ENCODE measurements at places on chromosomes 12 and 14. TPM values are rescaled to one million over a fixed set of nuclear protein-coding genes. Genes with fewer than 3 reads are reported as not detected.

DNA sequence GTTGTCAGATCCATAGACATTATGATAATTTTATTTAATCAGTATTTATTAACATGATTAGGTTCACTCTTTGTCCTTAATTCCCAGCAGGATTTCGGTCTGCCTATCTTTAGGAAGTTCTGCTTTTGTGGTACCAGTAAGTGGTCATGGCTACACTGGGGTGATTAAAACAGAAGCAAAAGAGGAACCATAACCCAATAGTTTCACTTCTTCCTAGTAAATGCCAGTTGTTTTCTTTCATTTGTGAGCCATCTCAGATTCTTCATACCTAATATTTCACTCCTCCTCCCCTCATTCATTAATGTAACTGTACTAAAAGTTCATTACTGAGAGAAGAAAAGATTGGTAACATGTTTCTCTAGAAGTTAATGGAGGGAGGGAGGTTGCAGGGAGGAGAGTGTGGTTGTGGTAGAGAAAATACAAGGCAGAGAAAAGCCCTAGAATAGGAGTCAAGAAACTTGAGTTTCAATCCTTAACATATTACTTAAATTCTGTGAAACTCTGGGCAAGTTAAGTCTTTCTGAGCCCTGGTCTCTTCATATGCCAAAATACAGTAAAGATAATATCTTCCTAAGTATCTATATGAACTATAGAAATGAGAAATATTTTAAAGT is 101.2 kb downstream of the PEBP1 start:
- no peak for ATAC-seq

- no peak for ATAC-seq
These were observed 334.0 kb upstream of the PRICKLE1 start for GRCh38 chr12:42923583-42923982.

DNA sequence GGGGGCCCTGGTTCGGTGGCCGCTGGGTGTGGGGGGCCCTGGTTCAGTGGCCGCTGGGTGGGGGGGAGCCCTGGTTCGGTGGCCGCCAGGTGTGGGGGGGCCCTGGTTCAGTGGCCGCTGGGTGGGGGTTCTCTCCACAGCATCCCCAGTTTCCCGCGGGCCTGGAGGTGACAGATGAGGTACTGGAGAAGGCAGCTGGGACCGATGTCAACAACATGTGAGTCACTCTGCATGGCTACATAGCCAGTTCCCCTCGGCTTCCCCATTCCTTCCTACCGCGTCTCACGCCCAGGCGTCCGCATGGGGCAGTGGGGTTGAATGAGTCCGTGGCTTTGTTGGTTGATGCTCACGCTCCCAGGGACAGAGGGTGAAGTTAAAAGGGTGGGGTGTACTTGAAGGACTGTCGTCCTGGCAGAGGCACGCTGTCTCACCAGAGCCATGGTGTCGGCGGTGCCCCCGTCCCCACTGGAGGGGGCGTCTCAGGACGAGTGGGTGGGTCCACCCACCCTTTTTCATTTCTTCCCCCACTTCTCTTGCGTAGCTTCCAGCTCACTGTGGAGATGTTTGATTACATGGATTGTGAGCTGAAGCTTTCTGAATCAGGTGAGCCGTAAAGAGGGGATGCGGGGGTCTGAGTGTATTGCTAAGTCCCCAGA is 15.6 kb downstream of the HIP1R start:
- no peak for ATAC-seq

DNA sequence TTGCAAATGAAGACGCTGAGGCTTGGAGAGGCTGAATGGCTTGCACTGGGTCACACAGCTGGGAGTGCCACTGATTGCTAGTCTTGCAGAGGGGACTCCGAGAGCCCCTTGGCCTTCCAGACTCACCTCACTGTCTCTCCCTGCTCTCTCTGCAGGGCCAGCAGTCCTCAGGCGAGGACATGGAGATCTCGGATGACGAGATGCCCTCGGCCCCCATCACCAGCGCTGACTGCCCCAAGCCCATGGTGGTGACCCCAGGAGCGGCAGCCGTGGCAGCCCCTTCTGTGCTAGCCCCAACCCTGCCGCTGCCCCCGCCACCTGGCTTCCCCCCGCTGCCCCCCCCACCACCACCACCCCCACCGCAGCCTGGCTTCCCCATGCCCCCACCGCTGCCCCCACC is 10.1 kb downstream of the SETD1B start:
- ATAC-seq, result no peak

- no peak for ATAC-seq
These were observed 9.2 kb upstream of the HIP1R start for GRCh38 chr12:122825773-122826724.

GRCh38 chr12:118020036-118020435 is 3.5 kb downstream of the RFC5 start:
- no peak for ATAC-seq

DNA sequence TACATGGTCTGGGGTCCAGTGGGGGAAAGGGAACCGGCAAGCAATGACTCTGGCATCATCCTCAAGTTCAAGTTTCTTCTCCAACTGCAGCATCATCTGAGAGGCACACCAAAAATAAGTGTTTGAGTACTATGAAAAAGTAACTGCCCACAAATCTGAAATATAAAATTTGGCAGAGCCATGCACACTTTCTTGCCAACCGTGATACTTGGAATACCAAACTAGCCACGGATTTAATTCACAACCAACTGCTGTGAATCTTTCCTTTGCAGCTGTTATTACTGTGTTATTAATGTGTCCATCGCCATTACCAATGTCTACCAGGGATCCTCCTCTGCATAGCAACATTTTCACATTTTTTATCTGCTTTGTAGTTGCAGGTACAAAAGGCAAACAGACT is 74.6 kb downstream of the GXYLT1 start:
- ATAC-seq, result no peak

- ATAC-seq, result no peak
These were observed 114.0 kb downstream of the ETNK1 start for GRCh38 chr12:22738945-22739344.

DNA sequence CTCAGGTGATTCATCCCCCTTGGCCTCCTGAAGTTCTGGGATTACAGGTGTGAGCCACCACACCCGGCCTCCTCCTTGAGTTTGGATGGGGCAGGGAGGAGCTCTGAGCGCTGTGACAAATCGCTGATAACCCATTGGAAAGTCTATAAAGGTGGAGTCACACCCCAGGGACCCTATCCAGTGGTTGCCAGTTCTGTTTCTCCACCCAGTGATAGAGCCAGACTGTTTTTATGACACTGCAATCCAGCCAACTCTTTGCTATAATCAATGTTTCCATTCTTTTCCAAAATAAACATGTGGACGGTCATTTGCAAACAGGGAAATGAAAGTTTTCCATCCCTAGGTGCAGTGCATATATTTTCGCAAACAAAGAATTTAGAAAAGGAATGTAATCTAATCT is 142.0 kb upstream of the PELI2 start:
- no peak for ATAC-seq

The PPHLN1 gene
- total RNA-seq, result 77.0 TPM

The TAS2R7 gene
- total RNA-seq, result not detected

The DACT1 gene
- 2.8 TPM for total RNA-seq

The PTCSC3 gene
- not detected for total RNA-seq

The COCH gene
- 0.71 TPM for total RNA-seq

The ASPG gene
- total RNA-seq, result not detected

The MNAT1 gene
- total RNA-seq, result 13.4 TPM

The LYZ gene
- 0.26 TPM for total RNA-seq

All from activated T-helper 17 cell treated with anti-CD3 and anti-CD28 coated beads, Interleukin-2, amount 50 U/mL, for 72 hours (primary cell).